ENCODE measurements at places on chromosomes 1 and 21. TPM values are rescaled to one million over a fixed set of nuclear protein-coding genes. Genes with fewer than 3 reads are reported as not detected.

Gene GJA9
- total RNA-seq: not detected

Gene NBPF4
- 0.11 TPM for total RNA-seq

Gene RGSL1
- total RNA-seq: not detected

Gene SYCP1
- total RNA-seq: not detected

Gene FAM131C
- not detected for total RNA-seq

Gene GPR161
- not detected for total RNA-seq

Gene GABPA
- total RNA-seq: 23.6 TPM

Gene ERVH48-1
- 1.4 TPM for total RNA-seq

Gene ANKRD35
- 0.11 TPM for total RNA-seq
